Activated T-cell treated with anti-CD3 and anti-CD28 coated beads for 48 hours (primary cell): ENCODE measurements at places on chromosomes 1 and 21.

GRCh38 chr21:43758111-43758641 lies 17.9 kb downstream of the CSTB start:
- DNase-seq = no peak

GRCh38 chr1:55517036-55517435 lies 301.9 kb upstream of the USP24 start:
- DNase-seq = no peak

DNA sequence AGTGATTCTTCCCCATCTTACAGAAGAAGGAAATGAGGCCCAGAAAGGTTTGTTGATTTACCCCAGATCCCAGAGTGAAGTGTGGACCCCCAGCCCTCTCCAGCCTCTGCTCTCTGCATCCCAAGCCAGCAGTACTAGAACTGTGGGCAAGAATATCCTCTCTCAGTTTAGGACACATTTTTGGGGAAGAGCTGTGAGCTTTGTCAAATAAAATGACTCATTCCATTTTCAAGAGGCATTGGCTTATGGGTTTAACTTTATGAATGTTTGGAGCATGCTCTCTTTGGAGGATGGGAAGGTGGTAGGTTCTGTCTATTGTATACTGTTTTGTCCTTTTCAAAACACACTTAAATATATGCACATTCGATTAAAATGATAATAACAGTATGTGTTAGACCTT lies 70.6 kb upstream of the CNTN2 start:
- no peak for DNase-seq

GRCh38 chr1:59071289-59071688 lies 225.6 kb upstream of the FGGY start:
- no peak for DNase-seq

DNA sequence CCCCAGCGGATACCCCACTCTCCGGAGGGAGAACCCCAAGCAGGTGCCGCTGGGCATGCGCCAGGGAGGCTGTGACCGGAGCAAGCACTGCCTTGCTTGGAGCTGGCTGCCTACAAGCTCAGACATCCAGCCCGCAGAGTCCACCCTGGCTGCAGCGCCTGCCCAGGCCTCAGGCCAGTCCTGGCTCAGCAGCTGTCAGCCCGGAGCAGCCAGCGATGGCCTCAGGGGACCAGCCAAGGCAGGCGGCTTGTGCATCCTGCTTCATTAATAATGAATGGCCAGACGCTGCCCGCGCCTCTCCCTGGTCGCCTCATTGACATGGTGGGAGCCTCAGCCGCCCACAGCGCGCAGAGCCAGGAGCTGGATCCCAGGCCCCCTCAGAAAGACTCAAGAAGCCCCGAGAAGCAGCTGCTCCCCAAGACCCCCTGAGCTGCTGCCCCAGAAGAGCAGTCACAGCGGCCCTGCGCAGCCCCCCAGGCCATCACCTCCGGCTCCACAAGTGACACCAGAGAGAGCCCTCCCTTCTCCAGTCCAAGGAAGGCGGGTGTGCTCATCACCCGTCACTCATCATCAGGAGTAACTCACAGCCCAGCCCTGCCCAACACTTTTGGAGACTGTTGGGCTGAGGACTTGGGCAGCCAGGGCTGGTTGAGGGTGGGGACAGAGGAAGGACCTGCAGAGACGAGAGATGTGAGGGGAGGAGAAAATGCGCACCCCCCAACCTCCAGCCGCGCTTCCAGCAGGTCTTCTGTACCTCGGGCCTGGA lies 19.6 kb downstream of the KCNAB2 start:
- DNase-seq = no peak

DNA sequence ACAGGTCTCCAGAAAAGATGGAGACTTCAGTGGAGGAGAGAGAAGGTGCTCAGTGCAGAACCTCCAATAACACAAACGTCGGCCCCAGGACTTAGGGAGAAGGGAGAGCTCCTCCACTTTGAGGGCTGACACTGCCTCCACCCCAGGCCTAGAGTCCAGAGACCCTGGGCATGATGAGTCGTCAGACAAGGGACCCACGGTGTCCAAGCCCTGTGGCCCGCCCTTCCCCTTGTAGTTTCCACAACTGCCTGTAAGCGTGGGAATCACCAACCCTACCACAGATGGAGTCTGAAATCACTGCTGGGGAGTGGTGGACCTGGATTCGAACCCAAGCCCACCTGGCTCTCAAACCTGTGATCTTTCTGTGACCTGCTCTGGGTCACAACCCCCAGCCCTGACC lies 281.1 kb downstream of the NPHP4 start:
- DNase-seq = no peak

GRCh38 chr1:196148367-196148970 lies 459.8 kb downstream of the KCNT2 start:
- DNase-seq = no peak

DNA sequence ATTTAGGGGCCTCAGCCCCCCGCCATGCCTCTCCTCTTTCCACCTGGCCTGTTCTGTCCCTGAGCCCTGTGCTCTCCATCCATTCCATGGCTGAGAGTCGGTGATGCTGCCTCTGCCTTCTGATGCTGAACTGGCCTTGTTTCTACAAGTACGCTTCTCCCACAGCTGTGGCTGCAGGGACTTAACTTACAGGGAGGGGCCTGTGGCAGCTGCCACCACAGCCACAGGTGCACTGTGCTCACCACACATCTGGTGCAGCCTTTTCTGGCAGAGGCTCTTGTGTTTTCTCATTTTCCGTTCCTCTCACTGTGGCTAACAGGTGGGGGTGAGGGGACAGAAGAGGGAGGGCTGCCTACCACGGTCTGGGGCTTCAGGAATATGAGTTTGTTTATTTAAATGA lies 4.2 kb downstream of the FMO1 start:
- DNase-seq = no peak

GRCh38 chr1:57407928-57408327 lies 15.9 kb downstream of the DAB1 start:
- no peak for DNase-seq

GRCh38 chr21:38669186-38669585 lies 136.5 kb upstream of the ETS2 start:
- DNase-seq = no peak

DNA sequence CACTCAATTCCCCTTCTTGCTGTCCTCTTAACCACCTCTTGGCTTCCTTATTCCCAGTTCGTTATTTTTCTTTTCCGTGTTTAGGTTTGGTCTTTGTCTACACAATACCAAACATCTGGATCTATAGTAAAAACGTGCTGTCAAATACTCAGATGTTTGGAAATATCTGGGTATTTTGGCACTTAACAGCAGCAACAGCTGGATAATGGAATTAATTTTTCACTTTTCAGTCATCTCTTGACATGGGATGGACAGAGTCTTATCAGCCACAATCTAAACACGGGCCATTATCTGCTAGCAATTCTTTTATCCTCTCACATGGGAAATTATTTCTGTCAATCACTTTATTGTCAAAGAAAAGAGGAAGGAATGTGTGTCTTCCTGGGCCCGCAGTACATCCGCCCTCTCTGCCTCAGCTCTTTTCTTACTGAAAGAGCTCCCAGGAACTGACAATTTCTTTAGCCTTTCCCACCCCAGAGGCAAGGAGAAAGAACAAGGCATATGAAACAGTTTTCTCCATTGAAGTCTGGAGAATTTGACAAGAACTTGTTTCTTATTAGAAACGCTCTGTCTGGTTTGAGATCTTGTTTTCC lies 13.4 kb downstream of the NHLH2 start:
- DNase-seq = no peak

DNA sequence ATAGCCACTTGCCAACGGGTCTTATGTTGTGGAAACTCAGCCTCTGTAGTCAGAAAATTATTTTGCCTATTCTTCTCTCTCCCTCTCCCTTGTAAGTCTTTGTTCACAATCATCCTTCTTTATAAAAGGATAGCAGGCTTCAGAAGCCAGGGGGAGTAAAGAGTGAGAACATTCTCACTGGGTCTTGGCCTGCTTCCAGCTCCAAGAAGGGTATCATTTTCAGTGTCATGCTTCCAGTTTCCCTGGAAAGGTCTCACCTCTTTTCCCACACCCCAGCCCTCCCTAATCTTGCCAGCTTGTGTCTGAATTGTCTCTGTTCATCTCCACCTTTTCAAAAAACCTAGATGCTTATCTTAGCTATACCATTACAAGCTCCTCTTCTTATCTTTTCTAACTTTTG lies 346.2 kb upstream of the LRRC7 start:
- no peak for DNase-seq

DNA sequence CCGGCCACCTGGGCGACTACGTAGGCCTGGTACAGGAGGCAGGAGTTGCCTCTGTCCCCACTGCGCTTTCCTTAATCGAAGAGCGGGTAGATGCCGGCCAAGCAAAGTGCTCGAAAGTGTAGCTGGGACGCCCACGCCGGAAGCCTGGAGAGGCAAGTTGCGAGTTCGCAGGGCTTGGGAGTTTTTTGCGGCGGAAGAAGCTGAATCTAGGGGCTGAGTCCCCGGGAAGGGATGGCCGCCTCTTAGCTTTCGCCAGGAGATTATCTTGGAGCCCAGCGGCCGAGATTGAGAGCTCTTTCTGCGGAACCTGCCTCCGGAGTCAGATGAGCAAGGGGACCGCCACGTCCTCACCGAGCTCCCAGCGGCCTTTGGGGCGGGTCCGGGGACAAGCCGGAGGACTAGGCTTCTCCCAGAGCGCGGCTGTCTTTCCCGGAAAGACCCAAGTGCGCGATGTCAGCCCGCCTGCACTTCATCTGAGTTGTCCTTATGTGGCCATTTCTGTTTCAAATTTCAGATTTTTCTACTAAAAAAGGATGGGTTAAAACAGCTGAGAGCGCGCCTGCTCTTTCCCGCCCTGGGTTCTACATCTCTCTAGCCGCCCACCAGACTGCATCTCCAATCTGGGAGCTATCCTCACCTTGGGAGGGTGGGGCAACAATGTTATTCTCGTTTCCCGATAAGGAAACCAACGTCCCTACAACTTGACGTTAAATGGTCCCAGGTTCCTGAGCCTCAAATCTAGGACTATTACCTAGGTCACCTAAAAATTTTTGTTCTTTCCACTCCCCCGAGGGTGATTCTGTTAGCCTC lies 12.4 kb upstream of the TBX15 start:
- DNase-seq = no peak

- DNase-seq = no peak
Observed at GRCh38 chr1:201125019-201125418, 2.0 kb downstream of the ASCL5 start.

- no peak for DNase-seq
Observed at GRCh38 chr1:201896951-201897391, 8.3 kb downstream of the SHISA4 start.

DNA sequence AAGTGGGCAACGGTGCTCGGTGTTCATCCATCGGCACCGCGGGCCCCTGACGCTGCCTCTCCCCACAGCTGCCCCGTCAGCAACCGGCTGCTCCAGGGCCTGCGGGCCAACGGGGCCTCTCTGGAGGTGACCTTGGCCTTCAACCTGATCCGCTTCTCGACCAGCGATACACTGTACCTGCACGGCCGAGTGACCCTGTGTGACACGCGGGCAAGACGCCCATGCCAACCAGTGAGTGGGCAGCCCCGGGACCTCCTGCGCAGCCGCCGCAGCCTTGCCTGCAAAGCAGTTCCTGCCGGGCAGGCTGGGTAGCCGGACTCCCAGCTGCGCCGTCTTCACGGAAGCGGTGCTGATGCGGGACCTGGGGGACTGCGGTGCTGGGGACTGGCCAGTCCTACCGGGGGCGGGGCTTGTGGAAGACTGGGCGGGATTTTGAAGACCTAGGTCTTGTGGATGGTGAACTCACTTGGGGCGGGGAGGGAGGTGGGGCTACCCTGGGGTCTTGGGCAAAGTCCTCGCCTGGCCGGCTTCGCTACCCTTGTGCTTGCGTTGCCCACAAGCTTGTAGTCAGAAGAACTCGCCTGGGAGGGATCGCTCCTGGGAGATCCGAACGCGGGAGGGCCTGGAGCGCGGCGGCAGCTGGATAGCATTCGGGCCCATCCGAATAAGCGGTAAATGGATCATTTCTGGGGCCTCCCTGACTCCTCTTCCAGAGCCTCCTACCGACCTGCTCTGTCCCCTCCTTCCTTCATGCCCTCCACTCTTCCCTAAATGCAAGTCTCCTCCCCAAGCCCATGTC lies 8.8 kb upstream of the CEP85 start:
- peak; percentile 31 for DNase-seq

- DNase-seq = peak; percentile 53
Observed at GRCh38 chr1:40951943-40952743, 27.4 kb upstream of the CTPS1 start.

DNA sequence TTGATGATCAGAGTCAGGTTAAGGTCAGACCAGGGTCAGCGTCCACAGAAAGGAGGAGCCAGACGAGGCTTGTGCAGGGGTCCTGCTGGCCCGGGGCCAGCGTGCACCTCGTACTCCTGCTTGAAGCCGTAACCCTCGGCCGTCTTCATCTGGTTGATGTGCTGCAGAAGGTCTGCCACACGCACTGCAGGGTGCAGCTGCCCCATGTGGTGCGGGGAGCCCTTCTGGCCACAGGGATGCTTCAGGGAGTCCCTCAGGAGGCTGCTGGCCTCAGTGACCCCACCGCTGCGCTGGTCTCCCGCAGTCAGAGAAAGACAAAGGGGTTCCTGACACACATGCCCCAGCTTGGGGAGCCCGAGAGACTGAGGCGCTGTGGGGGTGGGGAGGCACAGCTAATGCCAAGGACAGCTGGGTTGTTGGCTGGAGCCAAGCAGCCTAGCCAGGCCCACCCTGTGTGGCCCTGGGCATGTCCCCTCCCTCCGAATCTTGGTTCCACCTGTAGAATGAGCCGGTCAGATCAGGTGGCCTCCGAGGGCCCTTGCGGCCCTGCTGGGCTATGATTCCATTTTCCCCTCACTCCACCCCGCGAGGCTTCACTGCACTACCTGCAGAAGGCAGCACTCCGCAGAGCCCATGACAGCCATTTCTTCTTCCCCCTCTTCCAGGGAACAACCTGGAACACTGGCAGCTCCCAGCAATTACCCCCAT lies 251.9 kb downstream of the PTPRU start:
- no peak for DNase-seq

DNA sequence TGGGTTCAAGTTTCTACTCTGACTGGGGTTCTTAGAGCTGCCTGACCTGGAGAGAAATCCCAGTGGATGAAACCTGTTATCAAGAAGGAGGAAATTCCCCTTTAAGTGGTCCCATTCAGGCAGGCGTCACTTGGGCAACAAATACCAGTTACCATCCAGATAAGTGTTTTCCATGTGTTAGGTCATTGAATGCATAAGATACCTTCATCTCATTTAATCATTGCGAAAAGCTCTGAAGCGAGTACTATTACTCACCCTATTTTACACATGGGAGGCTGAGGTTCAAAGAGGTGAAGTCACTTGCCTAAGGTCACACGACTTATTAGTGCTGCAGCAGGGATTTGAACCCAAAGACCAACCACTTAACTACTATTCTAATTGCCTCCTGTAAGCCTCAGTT lies 45.5 kb upstream of the RPL11 start:
- DNase-seq = no peak

- no peak for DNase-seq
Observed at GRCh38 chr1:29962336-29962735, 726.0 kb downstream of the PTPRU start.
